ENCODE measurements at places on chromosomes 3 and 15.
A peak's percentile ranks its signal among the peaks of the same experiment; 100 is the strongest.

- no peak for DNase-seq
Measured at GRCh38 chr3:12611117-12611516, 52.8 kb downstream of the RAF1 start.

GRCh38 chr15:68421798-68422402 lies 10.1 kb downstream of the ITGA11 start:
- DNase-seq: no peak

DNA sequence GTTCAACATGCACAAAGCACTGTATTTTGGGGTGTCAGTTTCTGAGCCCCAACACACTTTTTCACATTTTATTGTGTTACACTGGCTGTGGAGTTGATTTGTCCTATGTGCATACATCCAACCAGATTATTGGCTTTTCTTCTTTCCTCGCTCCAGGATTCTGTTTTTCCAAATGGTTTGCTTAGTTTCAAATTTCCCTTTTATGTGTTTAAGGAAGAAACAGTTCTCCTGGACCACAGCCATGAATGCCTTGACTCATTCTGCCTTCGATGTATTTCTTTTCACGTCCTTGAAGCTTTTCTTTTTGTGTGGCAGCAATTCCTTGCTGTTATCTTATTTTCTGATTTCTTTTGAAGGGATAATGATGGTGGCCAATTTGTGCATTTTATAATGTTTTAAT lies 53.8 kb downstream of the CACNA2D3 start:
- peak; percentile 63 for DNase-seq

GRCh38 chr15:77017091-77017660 lies 22.2 kb downstream of the PSTPIP1 start:
- DNase-seq: no peak

- no peak for DNase-seq
Measured at GRCh38 chr3:186619787-186620212, 6.9 kb downstream of the AHSG start.

DNA sequence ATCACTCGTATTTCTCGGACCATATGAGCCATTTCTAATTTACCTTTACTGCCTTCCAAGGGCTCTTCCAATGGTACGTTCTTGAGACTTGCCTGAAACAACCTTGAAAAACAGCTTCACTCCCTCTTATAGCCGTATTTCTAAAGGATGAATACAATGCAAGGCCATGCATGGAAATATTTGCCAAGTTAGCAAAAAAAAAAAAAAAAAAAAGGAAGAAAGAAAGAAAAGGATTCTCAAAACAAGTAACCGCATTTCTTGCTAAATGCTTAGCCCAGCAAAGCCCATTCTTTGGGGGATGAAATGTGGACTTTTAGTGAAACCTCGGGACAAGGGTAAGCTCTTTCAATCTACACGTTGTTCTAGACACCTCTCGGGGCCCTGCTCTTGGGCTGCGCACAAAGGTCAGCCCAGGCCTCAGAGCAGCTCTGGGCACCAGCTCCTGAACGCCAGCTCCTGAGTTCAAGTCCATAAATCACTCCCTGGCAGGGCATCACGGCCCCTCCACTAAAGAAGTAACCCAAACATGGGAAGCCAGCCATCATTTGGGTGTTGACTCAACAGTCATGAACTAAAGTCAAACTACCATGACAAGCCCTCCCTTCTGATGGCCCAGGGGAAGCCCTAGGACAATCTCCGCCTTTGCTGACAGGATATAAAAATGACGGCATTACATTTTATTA lies 132.7 kb downstream of the ADAMTS17 start:
- no peak for DNase-seq

- no peak for DNase-seq
Measured at GRCh38 chr3:158765518-158766205, 33.4 kb upstream of the RARRES1 start.

All from testis (tissue), 5 donors.